ENCODE measurements at places on chromosomes 4 and X. TPM values are rescaled to one million over a fixed set of nuclear protein-coding genes. Genes with fewer than 3 reads are reported as not detected.

The MAOA gene
- 0.10 TPM for total RNA-seq

DNA sequence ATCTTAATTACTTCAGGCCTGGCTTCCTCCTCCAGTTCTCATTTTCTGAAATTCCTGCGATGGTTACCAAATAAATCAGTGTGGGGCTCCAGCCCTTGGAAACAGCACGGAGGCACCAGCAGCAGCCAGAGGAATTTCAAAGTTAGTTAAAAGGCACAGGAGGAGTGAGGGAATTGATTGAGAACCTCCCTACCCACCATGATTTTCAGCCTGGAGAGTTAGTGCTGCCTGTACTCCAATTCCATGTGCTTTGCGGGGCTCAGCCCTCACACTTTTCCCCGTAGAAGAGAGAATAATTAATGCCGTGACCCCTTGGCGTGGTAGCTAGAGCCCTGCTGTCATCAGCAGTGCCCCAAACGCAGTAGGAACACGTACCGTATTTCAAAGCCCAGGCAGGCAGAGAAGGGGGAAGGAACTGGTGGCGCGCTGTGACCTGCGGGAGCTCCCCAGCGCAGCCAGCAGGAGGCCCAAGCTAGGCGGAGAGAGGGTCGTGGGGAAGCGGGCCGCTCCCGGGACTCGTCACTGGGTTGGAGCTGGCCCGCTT is 84.0 kb upstream of the IGFBP7 start:
- DNase-seq = no peak

- DNase-seq = no peak
Measured at GRCh38 chr4:43471950-43472349, 579.4 kb downstream of the GRXCR1 start.

The AFF2 gene
- total RNA-seq = 1.8 TPM

GRCh38 chr4:139950568-139950967 is 203.4 kb downstream of the MAML3 start:
- DNase-seq = peak; percentile 60

DNA sequence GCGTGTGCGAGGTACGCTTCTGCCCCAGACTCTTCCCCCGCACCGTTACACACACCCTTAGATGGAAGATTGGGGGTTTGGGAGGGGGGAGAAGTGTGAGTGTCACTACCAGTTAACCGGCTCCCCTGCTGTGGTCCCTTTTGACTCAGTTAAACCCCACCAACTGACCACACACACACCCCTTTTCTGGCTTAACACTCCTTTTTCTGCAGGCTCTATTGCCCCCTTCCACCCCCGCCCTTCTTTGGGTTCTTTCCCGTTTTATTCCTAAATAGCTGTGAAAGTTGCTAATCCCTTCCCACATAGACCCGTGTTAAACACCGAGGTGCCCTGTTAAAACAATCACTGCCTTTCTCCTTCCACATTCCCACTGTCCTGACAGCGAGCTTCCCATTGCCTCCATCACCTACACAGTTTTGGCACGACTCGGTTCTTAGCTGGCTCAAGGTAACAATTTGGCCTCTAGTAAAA is 3.7 kb upstream of the NR3C2 start:
- no peak for DNase-seq

- peak; percentile 16 for DNase-seq
Measured at GRCh38 chrX:100928660-100929613, at the start of gene XKRX. TSS of gene XKRX (minus strand) at chrX:100928917. CDS start at chrX:100928304, 613 bp downstream.

DNA sequence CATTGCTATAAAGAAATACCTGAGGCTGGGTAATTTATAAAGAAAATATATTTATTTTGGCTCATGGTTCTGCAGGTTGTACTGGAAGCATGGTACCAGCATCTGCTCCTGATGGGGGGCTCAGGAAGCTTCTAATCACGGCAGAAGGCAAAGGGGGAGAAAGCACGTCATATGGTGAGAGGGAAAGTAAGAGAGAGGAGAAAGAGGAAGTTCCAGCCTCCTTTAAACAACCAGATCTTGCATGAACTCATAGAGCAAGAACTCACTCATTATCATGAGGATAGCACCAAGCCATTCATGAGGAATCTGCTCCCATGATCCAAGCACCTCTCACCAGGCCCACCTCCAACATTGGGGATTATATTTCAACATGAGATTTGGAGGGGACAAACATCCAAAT is 125.0 kb upstream of the GRPR start:
- DNase-seq = no peak

- no peak for DNase-seq
Measured at GRCh38 chr4:40150932-40151331, 45.9 kb upstream of the RHOH start.

DNA sequence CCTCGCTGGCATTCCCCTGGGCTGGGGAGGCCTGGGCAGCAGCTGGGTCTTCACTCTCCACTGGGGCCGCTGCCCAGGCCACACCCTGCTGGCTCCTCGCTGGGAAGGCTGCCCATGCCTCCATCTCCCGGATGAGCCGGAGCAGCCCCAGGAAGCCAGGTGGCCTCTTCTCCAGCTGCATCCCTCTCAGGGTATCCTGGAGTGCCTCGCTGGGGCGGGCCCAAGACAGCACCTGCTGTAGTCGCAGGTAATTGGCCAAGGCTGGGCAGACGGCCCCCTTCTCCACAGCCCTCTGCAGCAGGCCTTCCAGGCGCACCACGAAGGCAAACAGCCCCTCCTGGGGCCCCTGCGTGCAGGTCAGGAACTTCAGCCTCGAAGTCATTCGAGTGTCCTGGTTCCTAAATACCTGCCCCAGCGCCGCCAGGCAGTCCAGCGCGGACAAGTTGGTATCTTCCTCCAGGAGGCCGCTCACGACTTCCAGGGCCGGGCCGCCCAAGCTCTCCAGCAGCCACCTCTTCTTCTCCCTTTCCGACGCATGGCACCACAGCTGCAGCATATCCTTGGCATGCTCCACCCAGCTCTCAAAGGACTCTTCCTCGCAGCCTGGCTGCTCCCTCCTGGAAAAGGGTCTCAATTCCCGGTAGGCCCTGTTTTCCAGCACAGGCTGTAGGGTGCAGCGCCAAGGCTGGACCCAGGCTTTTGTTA is 3.7 kb downstream of the PNMA6E start:
- no peak for DNase-seq

The CT45A8 gene
- total RNA-seq = not detected

DNA sequence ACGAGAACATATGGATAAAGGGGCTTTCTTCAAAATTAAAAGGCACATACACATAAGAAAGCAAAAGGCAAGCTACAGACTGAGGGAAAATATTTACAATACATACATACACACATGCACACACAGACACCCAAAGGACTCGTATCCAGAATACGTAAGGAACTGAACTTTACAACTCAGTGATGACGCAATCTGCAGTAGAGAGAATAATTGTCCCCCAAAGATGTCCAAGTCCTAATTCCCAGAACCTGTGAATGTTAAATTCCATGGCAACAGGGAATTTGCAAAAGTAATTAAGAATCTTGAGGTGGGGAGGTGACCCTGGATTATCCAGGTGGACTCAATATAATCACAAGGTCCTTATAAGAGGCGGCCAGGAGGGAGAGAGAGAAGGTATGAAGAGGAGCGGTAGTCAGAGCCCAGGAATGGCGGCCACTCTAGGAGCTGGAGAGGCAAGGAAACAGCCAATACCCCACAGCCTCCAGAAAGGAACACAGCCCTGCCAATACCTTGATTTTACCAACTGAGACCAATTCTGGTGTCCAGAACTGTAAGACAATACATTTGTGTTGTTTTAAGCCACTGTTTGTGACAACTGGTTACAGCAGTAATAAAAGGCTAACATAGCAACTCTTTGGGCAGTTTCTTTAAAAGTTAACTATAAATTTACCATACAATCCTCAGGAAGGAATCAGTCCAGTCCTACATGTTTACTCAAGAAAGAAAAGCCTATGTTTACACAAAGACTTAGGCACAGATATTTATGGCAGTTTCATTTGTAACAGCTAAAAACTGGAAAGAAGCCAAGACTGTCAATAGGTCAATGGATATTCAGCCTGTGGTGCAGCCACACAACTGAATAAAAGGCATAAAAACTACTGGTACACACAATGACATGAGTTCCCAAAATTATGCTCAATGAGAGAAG is 27.3 kb upstream of the STS start:
- DNase-seq = no peak

DNA sequence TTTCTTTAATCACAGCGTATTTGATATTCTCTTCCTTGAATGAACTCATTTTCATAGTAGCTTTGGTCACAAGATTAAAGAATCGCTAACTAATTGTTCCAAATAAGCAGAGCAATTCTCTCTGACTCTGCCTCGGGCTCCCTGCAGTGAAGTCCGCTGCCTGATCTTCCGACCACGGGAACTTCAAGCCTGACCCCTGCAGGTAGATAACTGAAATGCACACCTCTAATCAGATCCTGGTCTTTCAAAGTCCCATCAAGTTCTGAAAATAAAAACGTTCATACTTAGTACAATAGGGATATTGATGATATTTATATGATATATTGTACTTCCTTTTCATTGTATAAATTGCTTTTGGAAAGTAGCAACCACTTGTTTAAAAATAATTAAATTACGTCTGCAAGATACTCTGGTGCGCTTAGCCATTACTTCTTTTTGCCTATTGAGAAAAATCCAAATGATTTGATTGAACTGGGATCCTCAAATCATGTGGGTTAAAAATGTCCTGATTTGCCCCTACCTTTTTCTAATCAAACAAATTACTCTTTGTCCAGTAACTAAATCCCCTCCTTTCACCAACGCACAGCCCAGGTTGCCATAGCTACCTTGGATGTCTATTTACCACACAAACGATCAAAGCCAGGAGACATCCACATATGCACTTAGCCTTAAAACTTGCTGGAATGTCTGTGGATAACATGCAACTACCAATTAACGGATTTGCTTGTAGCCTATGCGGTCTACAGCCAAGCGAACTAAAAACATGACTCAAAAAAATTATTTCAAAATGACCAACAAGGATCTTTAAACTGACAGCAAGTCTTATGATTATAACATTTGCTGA is 4.2 kb downstream of the MID1 start:
- DNase-seq = no peak

GRCh38 chr4:94507281-94507680 is 55.5 kb downstream of the PDLIM5 start:
- DNase-seq = no peak

The F9 gene
- not detected for total RNA-seq

DNA sequence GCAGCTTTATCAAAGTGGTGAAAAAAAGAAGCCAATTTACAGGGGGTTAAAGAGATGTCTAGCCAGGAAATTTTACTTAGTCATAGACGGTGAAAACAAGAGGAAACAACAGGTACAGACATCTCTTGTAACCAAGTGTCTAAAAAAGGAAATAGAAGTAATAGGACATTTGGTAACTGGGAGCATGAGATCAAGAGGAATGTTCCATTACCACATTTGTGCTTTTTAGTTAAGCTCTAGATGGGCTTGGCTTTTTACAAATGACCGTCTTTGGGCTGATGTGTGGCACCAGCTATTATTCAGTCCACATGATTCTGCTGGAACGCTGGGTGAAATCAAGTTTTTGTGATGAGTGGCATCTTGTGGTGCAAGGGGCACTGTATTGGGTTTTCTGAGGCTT is 179.5 kb downstream of the SMIM20 start:
- no peak for DNase-seq

The KLKB1 gene
- total RNA-seq = 0.33 TPM

DNA sequence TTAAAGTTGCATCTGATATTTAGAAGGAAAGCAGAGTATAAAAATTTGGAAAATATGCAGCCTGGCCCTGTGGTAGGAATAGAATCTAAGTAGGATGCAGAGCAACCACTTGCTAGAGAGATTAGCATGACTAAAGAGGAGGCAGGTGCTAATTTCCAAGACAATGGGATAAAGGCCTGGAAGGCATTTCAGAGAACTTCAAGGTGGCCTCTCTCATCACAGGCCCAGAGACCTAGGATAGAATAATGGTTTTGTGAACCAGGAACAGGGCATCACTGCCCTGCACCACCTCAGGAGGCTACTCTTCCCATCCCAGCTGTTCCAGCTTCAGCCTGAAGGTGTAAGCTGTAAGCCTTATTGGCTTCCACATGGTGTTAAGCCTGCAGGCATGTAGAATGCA is 621.7 kb upstream of the HS3ST1 start:
- DNase-seq = no peak

GRCh38 chr4:22410645-22411247 is 105.1 kb downstream of the ADGRA3 start:
- no peak for DNase-seq

- no peak for DNase-seq
Measured at GRCh38 chrX:125210146-125210545, 109.5 kb upstream of the TEX13C start.

The REPS2 gene
- not detected for total RNA-seq

DNA sequence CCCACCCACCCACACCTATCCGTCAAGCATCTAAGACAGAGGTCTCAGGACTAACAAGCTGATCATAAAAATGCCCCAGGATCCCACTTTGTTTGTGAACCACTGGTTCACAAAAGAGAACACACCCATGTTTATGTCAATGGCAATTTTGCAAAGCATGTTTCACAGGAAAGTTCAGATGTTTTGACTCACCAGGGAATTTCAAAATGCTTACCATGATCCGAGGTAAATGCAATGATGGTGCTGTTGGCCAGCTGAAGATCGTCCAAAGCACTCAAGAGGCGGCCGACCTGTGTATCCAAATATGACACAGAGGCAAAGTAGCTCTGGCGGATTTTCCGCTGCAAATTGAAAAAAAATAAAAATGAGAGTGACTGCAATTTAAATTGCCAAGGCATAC is 15.0 kb downstream of the IDS start:
- no peak for DNase-seq

GRCh38 chr4:182478475-182478874 is 235.3 kb downstream of the TENM3 start:
- no peak for DNase-seq

GRCh38 chrX:124307253-124307907 is 25.1 kb upstream of the TEX13D start:
- DNase-seq = no peak

All from activated CD4-positive, alpha-beta T cell treated with anti-CD3 and anti-CD28 coated beads, Interleukin-2, amount 10 ng/mL, durations not matched to agents 7 days and 5 days (primary cell).